ENCODE measurements at places on chromosomes 11 and 22.
A peak's percentile ranks its signal among the peaks of the same experiment; 100 is the strongest.

GRCh38 chr11:132704781-132705375, 827.4 kb downstream of the OPCML start:
- DNase-seq = no peak

DNA sequence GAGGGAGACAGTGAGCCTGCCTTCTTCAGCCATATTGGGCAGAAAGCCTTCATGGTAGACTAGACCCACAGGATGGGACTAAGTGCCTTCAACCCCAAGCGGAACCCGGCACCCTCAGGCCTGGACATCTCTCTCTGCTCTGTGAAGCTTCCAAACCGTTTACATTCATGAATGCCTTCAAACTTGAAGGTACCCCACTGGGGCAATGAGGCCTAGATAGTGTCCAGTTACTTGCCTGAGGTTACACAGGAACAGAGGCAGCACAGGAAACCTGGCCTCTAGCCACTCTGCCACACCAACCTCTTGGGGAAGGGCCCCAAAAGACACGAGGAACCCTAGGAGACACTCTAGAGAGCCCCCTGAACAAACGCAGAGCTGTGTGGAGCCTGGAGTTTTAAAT, 14.5 kb upstream of the CYP2R1 start:
- DNase-seq = no peak

- DNase-seq = no peak
Observed at GRCh38 chr11:47166368-47166767, 10.3 kb downstream of the ARFGAP2 start.

DNA sequence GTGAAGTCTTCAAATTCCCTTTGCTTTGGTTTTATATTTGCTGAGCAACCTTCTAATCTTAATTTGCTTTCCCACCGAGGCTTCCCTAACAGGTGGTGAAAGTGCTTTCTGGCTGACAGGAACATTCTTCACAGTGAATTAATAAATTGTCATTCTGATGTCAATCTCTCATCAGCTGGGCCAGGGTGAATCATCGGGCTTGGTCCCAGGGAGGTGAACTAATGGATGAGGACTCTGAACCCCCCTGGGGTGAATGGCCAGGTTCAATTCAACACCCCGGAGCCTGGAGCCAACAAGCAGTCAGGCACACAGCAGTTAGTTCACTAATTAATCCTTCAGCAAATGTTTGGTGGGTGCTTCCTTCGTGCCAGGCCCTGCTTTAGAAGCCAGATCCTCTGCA, 155.4 kb upstream of the PDGFD start:
- DNase-seq = no peak

GRCh38 chr11:129766898-129767604, 48.6 kb upstream of the TMEM45B start:
- no peak for DNase-seq

DNA sequence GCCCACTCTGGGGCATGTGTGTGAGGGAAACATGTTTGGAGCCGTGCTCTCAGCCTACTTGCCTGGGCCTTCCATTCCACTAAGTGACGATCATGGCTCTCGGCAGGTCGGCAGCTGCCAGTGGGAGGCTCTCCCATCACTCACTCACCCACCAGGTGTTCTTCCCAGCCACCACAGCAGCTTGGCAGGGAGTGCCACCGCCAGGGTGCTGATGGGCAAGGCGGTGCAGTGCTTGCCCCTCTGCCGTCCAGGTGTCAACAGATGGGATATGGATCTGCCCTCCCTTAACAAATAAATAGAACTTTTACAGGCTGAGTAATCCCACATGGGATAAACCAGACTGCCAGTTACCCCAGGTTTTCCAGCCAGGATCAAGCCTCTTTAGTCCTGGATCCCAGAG, 205.5 kb upstream of the TMEM45B start:
- DNase-seq = no peak

DNA sequence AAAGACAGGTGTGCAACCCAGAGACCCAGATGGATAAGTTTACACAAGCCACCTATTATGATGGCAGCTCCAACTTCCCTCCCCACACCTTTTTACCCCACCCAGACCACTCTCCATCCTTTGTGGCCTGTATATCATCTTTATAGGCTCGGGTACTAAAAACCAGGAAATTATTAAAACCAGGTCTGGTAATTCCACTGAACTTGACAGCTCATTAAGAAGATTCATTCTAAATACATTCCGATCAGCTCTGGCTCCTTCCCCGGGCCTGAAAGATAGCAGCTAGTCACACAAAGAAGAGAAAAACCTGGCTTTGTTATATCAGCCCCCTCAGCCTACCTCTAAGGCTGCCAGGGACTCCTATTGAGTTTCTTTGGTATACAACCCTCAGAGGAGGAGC, 67.9 kb upstream of the API5 start:
- DNase-seq = no peak

GRCh38 chr11:43923406-43924111, 18.9 kb upstream of the C11orf96 start:
- DNase-seq = no peak

DNA sequence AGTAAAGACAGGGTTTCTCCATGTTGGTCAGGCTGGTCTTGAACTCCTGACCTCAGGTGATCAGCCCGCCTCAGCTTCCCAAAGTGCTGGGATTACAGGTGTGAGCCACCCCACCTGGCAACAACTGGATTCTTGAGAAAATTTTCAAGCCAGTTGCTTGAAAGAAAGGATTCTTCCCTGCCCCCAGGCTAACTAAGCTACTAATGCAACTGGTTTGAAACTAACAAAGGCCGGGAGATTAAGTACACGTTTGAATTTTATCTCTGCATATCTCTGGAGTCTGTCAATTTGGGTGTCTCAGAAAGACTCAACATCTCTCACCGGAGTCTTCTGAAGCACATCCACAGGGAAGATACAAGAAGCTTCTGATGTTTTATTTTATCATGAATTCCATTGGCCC, 10.7 kb upstream of the ETS1 start:
- DNase-seq = no peak

- peak; percentile 41 for DNase-seq
Observed at GRCh38 chr11:107689317-107690202, 22.3 kb downstream of the SLN start.

DNA sequence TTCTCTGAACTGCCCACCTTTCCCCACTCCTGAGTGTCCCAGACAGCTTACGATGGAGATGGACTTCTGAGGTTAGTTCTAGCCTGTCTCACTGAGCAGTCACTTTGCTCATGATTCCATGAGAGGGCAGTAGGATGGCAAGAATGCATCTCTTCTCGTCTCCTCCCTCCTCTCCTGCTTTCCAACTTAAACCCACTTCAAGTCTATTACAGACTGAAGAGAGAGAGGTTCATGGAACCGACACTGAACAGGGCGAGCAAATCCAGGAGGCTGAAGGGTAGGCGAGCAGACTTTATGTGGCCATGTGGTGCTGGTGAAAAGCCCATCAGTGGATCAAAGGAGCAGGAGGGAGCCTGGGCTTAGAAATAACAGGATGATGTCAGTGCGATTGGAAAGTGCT, 38.6 kb downstream of the CEP164 start:
- DNase-seq = no peak

Data from T-helper 2 cell treated with Interferon-gamma antibody and Interleukin-4, amounts not matched to agents 5 μg/mL and 100 μg/mL, for 36 hours (primary cell).